ENCODE measurements at places on chromosomes 4 and X.

GRCh38 chrX:7444967-7445366, 297.0 kb upstream of the PUDP start:
- no peak for DNase-seq

- DNase-seq: no peak
These were observed 48.7 kb downstream of the HDX start for GRCh38 chrX:84453351-84454246.

GRCh38 chr4:11626066-11626465, 197.4 kb upstream of the HS3ST1 start:
- DNase-seq: no peak

DNA sequence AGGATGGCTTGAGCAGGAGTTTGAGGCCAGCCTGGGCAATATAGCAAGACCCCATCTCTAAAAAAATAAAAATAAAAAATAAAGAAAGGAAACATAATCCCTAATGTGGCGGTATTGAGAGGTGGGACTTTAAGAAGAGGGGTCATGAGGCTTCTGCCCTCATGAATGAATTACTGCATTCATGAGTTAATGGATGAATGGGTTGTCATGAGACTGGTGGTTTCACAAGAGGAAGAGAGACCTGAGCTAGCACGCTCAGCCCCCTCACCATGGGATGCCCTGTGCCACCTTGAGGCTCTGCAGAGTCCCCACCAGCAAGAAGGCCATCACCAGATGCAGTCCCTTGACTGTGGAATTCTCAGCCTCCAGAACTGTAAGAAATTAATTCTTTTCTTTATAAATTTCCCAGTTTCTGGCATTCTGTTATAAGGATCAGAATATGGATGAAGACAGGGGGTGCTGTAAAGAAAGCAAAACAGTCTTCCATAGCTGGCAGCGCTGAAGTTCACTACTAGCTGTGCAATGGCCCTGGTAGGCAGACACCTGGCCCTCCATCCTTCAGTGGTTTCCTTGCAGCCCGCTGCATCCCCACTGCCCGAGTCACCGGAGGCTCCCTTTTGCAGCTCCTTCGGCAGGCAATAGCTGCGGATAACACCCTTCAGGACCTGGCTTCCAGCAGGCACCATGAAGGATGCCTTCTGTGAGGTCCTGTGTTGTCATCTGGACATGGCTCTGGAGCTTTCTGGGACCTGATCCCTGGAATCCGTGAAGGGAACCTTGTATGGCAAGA, 44.8 kb upstream of the NSG1 start:
- DNase-seq: no peak

GRCh38 chrX:151151665-151152267, 24.6 kb upstream of the GPR50 start:
- DNase-seq: peak; percentile 45

DNA sequence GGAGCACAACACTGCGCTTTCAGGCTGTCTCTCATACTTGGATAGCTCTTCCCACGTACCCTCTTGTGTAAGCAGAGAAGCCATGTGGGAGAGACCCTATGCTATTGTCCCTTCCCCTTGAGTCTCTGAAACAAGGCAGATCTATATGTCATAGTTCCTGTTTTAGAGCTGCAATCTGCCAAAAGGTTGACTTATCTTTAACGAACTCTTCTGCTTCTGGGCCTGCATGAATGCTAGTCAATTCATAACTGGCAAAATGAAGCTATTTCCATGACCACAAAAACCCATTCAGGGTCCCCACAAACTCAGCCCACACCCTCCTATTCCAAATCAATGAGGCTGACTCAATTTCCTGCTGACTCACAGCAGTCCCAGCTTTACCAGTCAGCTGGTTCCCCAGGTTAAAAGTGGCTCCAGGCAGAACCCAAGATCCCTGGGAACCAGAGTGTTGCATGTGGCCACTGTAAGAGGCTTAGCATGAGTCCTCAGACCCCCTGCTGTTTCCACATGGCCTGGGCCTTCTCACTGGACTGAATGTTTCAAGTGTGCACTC, 25.3 kb upstream of the SOD3 start:
- peak; percentile 34 for DNase-seq

DNA sequence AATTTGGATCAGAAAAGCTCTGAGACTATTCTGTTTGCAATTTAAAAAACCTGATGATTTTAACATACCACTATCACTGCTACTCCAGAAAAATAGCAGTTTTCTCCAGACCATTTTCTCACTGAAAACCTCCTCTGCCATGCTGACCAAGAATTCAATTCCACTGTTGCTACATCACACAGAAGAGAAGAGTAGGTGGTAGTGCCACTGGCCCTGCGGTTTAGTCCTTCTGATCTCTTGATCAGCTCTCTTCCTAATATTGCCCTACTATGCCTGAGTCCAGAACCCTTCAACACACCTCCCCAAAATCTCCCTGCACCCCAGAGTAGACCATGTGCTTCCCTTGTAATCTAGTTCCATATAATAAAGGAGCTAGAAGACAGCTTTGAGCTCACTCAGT, 55.8 kb upstream of the HS3ST1 start:
- DNase-seq: no peak

DNA sequence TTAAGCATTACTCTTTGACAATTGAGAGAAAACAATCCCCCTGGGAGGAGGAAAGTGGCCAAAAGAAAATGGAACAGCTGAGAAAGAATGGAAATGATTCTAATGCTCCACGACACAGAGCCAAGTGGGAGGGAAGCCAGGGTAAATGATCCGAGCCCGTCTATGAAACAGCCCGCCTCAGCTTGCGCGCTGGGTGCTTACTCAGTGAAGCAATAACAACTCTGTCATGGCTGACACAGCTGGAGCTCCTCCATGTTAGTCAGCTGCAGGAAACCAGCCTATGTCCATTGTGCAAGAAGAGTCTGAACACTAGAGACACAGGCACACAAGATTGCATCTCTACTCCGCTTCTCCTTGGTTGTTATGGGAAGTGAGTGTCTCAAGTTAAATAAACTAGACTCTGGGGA, 19.3 kb downstream of the NOA1 start:
- DNase-seq: no peak
